ENCODE measurements at places on chromosomes 7 and 10.

DNA sequence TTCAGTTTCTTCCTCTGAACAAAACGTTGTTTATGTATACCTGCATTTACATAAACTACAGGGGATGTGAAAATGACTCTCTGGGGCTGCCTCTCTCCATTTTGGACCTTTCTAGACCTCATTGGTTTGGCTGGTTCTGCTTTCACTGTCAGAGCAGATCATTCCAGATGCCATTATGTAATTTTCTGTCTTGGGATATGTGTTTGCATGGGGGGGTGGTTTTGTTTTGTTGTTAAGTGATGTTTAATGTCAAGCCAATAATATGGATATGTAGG, 172.4 kb downstream of the LRRC4 start:
- no peak for DNase-seq

DNA sequence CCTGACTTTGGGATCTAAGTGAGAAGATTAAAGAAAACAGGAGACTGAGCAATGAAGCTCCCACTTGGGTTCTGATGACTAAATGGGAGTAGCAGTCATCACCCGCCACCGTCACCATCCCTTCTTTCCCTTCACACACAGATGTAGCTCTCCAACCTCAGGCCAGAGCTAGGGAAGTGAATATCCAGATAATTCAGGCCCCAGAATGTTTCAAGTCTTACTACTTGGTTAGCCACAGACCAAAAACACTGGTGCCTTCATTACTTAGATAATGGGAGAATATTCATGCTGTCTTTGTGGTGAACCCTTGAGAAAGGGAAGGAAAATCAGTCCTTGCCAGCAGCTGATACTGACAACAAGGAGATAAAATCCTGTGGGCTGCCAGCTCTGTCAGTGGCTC, 100.7 kb downstream of the OSBPL3 start:
- DNase-seq: no peak

- DNase-seq: no peak
Observed at GRCh38 chr7:51280156-51280555, 36.5 kb downstream of the COBL start.

DNA sequence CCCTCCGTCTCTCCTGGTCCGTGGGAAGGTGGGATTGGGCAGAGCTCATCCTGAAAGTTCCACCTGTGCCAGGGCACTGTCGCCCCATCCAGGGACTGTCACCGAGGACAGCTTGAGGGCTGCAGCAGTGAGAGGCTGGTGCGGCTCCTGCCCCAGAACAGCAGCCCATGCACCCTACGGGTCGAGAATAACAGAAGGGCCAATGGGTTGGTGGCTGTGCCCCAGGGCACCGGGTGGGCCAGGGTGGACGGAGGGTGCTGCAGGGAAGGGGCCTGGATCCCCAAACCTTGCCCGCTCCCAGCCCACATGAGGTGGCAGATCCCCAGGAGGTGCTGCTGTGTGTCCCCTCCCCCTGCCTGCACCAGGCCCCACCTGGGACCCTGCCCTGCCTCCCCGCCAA, 23.9 kb downstream of the UNCX start:
- no peak for DNase-seq

DNA sequence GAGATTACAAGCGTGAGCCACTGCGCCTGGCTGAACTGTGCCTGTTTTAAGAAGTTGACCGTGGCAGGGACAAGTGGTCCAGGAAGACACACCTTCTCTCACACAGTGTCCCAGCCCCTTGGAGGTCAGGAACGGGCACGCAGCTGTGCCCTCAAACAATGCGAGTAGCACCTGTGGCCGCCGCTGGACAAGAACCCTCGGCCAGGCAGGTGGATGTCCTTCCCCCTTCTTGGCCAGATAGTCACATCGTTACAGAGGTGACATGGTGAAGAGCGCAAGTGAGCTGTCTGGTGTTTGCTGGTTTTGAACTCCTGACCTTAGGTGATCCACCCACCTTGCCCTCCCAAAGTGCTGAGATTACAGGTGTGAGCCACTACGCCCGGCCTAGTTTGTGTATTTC, 8.8 kb downstream of the ZFAND2A start:
- DNase-seq: peak; percentile 49

DNA sequence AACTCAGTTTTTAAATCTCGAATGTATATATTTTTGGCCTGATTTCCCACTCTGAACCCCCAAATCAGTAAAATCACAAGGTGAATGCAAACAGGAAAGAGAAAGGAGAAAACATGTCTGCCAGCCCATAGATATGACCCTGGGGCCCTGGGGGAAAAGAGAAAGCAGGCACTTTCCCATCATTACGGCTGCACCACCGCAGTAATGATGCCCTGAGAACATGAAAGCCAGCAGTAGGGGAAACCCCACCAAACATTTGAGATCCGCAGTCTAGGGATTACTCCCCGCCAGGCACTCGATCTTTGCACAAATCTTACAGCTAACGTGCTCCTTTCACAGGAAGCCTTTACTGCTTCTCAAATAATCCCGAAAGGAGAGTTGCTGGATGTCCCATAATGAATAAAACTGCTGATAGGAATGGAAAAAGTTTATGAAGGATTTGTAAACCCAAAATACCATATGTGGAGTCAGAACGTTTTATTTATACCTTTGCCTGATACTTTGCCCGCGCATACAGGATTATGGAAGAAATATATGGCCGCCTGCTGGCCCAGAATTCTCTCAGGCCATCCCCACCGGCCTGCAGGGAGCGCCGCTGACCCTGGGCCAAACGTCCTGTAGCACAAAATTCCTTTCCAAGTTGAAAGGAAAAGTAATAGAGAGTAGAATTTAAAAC, 180.0 kb upstream of the INHBA start:
- DNase-seq: no peak

- DNase-seq: no peak
Observed at GRCh38 chr7:12211711-12212485, 804 bp downstream of the TMEM106B start.

DNA sequence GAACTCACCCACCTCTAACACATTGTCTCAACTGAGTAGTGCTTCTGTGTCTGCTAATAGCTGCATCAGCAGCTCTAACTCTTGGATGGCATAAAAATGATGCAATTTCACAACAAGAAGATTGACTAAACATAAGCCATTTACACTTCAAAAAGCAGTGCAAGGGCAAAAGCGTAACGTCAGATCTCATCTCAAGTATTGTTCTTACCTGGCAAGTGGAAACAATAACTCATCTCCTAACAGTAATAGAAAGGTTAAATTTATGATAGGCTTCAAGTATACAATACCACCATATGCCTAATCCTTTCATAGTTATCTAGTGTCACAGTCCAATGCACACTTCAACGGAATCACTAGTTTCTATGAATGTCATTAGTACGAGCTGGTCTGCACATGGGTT, 14.8 kb downstream of the TPK1 start:
- DNase-seq: no peak

- no peak for DNase-seq
Observed at GRCh38 chr7:4085937-4086691, 596.0 kb upstream of the FOXK1 start.

DNA sequence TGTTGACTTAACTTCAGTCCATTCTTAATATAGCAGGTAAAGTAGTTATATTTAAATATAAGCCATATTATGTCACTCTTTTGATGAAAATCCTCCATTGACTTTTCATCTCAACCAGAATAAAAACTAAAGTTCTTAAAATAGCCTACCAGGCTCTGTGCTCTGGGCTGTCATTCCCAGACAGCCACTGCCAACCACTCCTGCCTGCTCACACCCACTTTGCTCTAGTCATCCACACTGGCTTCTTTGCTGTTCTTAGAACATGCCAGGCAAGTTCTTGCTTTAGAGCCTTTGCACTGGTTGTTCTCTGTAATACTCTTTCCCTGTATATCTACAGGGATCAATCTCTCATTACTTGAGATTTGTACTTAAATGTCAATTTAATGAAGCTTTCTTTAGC, 80.6 kb downstream of the ZEB1 start:
- no peak for DNase-seq

DNA sequence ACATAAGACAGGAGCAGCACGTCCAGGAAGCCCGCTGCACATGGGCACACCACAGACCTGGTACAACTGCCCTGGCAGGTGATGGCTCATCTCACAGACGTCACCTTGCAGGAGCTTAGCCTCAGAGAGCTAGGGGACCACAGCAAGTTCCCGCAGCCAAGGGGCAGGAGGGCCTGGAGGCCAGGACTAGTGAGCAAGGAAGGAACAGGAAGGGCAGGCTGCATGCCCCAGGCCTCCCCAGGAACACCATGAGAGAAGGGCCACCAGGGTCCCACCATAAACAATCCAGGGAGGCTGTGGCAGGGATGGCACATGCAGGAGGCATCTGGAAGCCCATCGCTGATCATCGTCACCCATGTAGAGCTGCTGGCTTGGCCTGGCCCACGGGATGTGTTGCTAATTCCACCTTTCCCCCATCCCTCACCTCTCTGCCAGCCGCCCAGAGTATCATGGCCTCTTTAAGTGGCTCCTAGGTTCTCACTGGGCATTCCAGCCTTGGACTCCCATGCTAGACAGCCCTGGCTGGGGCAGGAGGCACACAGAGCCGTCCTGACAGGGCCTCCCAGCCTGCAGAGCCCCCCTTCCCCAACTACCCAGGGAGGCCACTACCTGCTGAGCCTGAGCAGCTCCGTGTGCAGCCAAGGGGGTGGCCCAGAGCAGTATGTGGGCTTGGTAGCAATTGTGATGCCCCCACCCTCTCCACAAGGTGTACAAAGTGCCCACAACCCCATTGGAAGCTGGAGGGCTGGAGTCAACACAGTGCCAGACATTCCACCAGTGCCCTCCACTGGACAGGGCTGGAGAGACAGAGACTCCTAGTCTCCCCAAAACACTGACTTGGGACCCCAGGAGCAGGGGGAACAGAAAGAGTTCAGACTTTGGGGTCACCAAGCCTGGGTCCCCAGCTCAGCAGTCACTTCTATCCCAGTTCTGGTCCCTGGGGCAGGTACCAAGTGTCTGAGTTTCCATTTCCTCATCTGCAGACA, 35.5 kb downstream of the GRID1 start:
- DNase-seq: no peak

- DNase-seq: no peak
Observed at GRCh38 chr10:122208571-122209430, 62.3 kb upstream of the BTBD16 start.

GRCh38 chr10:89431977-89432376, 17.6 kb downstream of the IFIT5 start:
- no peak for DNase-seq

GRCh38 chr10:128435811-128436210, 309.6 kb upstream of the MKI67 start:
- no peak for DNase-seq

- DNase-seq: no peak
Observed at GRCh38 chr7:80935991-80936780, 17.3 kb upstream of the SEMA3C start.

- no peak for DNase-seq
Observed at GRCh38 chr7:30029696-30030095, 1.5 kb downstream of the PLEKHA8 start.

GRCh38 chr10:51319173-51319435, 244.8 kb downstream of the PRKG1 start:
- no peak for DNase-seq

DNA sequence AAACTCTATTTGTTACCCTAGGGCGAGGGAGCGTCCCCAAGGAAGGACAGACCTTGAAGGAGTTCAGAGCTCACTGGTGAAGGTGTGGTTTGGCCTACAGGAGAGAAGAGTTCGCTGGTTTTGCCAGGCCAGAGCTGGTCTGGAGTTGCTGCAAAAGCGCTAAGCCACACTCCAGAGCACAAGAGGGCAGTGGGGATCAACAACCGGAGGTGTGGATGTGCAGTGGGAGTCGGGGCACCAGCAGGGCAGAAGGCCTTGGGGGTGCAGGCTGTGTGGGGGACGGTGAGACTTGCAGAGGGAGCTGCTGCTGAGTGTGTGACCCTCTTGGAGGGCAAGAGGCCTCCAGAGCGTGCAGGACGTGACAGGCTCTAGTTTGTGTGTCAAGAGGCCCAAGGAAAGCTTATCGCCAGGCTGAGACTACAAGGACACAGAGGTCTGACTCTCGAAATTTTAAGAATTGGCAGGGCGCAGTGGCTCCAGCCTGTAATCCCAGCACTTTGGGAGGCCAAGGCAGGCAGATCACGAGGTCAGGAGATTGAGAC, 14.3 kb upstream of the CUL1 start:
- DNase-seq: no peak

GRCh38 chr7:43583424-43584194, 701 bp downstream of the STK17A start:
- peak; percentile 84 for DNase-seq

GRCh38 chr10:33612551-33612950, 278.1 kb upstream of the NRP1 start:
- no peak for DNase-seq

GRCh38 chr10:101644002-101644401, 51.0 kb downstream of the FBXW4 start:
- no peak for DNase-seq

GRCh38 chr10:13340068-13340467, 8.0 kb downstream of the SEPHS1 start:
- no peak for DNase-seq

DNA sequence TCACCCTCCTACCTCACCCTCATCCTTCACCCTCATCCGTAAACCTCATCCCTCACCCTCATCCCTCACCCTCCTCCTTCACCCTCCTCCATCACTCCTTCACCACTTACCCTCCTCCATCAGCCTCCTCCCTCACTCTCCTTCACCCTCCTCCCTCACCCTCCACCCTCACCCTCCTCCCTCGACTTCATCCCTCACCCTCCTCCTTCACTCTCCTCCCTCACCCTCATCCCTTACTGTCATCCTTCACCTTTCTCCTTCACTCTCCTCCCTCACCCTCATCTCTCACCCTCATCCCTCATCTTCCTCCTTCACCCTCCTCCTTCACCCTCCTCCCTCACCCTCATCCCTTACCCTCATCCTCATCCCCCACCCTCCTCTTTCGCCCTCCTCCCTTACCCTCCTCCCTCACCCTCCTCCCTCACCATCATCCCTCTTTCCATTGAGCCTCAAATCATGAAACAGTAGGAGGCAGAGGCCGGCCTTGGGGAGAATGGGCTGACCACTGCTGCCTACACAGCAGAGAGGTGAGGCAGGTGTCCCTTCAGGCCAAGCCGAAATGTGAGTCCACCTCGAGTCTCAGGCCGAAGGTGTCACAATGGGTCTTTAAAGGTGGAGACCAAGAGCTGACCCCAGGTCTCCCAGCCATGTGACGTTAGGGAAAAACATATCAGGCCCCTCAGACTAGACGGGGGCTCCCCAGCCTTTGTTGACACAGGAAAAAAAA, 53.0 kb downstream of the PDGFA start:
- no peak for DNase-seq

- no peak for DNase-seq
Observed at GRCh38 chr10:16681521-16681920, 135.7 kb downstream of the RSU1 start.

DNA sequence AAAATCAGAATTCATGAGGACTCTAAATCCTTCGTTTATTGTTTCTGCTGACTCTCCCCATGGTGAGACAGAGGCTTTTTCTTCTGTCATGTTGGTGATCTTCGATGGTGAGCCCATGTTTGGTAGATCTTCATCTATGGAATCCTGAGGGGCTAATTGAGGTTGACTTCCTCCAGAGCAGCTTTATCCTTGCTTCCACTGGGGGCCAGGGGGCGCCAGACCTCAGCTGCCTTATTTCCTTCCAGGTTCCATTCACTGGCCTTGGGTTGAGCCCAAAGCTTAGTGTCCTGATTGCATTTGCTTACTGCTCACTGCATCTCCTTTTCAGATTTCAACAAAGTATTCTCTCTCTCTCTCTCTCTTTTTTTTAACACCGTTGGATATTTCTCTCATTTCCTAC, 80.7 kb downstream of the GCC1 start:
- peak; percentile 41 for DNase-seq

- no peak for DNase-seq
Observed at GRCh38 chr10:50346942-50347341, 95.6 kb upstream of the ASAH2 start.

- peak; percentile 64 for DNase-seq
Observed at GRCh38 chr10:73628405-73628804, 12.9 kb downstream of the MYOZ1 start.

Measured in mucosa of descending colon (tissue), 3 donors.